Activated CD8-positive, alpha-beta memory T cell treated with anti-CD3 and anti-CD28 coated beads, Interleukin-2, amount 10 ng/mL, durations not matched to agents 7 days and 5 days (primary cell): ENCODE measurements at places on chromosomes 13 and 19. TPM values are rescaled to one million over a fixed set of nuclear protein-coding genes. Genes with fewer than 3 reads are reported as not detected.

- H3K27me3 ChIP-seq = no peaks in the 10 kb centered on the region
- H3K27ac ChIP-seq = no peak overlapping the region
- no peak for DNase-seq
- H3K4me1 ChIP-seq = peaks cover 7% of the 10 kb centered on the region
These were observed 21.5 kb downstream of the CPT1C start for GRCh38 chr19:49712397-49712859.

GRCh38 chr13:113974304-113975281, 717 bp upstream of the C13orf46 start:
- H3K27me3 ChIP-seq = no peaks in the 10 kb centered on the region
- H3K36me3 ChIP-seq = peaks cover 1% of the 10 kb centered on the region
- no peak overlapping the region for H3K27ac ChIP-seq

The SSC5D gene
- 0.79 TPM for total RNA-seq

The SPPL2B gene
- total RNA-seq = 72.4 TPM

- no peaks in the 10 kb centered on the region for H3K27me3 ChIP-seq
- H3K36me3 ChIP-seq = peaks cover 13% of the 10 kb centered on the region
- H3K4me3 ChIP-seq = no peak overlapping the region
- no peak for DNase-seq
- H3K4me1 ChIP-seq = peaks cover 7% of the 10 kb centered on the region
These were observed 6.3 kb downstream of the HAUS5 start for GRCh38 chr19:35618857-35619256.

DNA sequence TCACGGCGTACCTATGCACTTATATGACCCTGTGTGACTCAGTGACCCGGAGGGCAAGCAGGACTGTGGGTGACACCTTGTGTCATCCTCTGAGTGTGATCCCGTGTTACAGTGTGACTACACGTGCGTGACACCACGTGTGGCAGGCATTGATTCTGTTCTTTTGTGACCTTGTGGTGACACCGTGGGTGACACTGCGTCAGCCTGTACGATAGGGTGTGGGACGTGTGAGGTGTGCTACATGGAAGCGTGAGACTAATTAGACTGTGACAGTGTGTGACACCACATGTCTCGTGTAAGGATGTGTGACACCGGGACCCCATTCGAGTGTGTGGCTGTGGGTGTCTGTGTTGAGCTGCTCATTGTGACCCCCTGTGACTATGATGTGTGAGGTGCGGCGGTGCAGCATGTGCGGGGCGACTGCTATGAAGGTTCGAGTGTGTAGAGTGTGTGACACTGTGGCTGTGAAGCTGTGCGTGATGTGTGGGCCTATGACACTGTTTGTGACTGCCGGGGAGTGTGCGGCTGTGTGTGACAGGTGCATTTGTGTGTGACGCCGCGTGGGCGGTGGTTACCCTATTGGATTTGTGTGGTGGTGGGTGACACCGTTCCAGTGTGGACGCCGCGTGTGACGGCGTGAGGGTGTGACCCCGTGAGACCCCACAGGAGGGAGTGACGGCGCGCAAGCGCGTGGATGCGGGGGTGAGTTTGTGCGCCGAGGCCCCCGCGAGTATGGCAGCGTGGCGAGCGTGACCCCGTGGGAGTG, 399 bp upstream of the SPTBN4 start:
- H3K36me3 ChIP-seq = no peaks in the 10 kb centered on the region
- DNase-seq = peak; percentile 81

DNA sequence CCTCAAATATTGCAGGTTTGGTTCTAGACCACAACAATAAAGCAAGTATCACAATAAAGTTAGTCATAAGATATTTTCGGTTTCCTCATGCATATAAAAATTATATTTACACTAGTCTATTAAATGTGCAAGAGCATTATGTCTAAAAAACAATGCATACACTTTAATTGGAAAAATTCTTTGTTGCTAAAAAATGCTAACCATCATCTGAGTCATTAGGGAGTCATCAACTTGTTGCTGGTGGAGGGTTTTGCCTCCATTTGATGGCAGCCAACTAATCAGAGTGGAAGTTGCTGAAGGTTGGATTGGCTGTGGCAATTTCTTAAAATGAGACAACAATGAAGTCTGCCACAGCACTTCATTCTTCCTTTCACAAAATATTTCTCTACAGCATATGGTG, 422.3 kb upstream of the GPC6 start:
- no peak overlapping the region for H3K27ac ChIP-seq
- H3K4me3 ChIP-seq = no peak overlapping the region
- H3K27me3 ChIP-seq = no peaks in the 10 kb centered on the region

The CEACAM7 gene
- total RNA-seq = not detected

DNA sequence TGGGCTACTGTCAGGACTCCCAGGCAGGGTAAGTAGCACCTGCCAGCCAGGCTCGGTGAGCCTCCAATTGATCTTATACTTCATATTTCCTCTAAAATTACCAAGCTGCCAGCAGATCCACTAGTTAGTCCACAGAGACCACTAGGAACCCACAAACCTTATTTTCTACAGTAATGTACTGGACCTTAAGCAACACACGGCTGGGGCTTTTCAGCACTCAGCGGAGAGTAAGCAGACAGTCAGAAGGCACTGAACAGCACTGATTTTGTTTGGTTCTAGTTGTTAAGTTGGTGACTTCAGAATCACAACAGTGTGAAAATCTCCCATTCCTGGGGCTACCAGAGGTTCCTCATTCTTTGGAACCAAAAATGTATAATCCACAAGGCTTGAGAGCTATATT, 56.1 kb downstream of the MRPL57 start:
- H3K27ac ChIP-seq = peak overlapping the region; percentile 42
- H3K27me3 ChIP-seq = peaks cover 8% of the 10 kb centered on the region
- peaks cover 14% of the 10 kb centered on the region for H3K4me1 ChIP-seq
- no peaks in the 10 kb centered on the region for H3K36me3 ChIP-seq
- no peak overlapping the region for H3K4me3 ChIP-seq
- DNase-seq = no peak

The TEX29 gene
- total RNA-seq = 0.96 TPM

- H3K4me1 ChIP-seq = peaks cover 41% of the 10 kb centered on the region
- H3K27me3 ChIP-seq = no peaks in the 10 kb centered on the region
- H3K36me3 ChIP-seq = peaks cover 36% of the 10 kb centered on the region
- no peak for DNase-seq
These were observed 580 bp downstream of the EIF3K start for GRCh38 chr19:38619361-38620174.

The UBE2S gene
- 311 TPM for total RNA-seq

DNA sequence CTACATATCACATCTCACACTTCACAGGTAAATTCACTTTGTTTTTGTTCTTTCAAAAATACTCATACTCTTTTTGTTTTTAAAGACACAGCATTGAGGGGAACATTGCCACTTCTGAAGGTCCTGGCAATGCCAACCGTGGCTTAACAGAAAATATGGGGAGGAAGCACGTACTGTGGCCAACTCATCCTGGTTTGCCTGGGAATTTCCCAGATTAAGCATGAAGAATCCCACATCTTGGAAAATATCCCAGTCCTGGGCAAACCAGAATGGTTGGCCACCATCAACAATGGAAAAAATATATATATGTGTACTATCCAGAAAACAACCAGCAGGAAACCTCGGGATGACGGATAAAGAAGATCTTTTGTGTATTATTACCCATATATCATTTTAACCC, 1032.2 kb upstream of the SLC10A2 start:
- H3K4me3 ChIP-seq = no peak overlapping the region
- no peaks in the 10 kb centered on the region for H3K4me1 ChIP-seq
- no peak for DNase-seq
- H3K27me3 ChIP-seq = no peaks in the 10 kb centered on the region
- no peak overlapping the region for H3K27ac ChIP-seq

GRCh38 chr13:86085890-86086289, 286.7 kb upstream of the SLITRK6 start:
- no peaks in the 10 kb centered on the region for H3K36me3 ChIP-seq
- H3K27ac ChIP-seq = no peak overlapping the region
- no peak overlapping the region for H3K4me3 ChIP-seq
- no peaks in the 10 kb centered on the region for H3K4me1 ChIP-seq

DNA sequence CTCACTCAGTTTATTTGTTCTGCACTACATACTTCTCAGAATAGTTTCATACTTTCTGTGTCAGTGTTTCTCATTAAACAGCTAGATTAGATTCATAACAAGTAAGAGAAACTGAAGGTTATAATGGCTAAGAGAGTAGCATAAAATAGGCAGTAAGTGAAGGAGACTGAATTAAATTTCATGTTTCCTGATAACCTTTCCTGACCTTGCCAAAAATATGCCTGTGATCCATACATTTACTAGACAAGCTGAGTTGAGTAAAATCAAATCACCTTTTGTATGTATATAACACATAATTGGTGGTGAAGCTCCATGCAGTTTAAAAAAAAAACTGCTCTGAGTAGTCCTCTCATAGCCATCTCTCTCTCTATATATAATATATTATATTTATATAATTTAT, 545.3 kb upstream of the PCDH20 start:
- no peak overlapping the region for H3K4me3 ChIP-seq
- no peak overlapping the region for H3K27ac ChIP-seq
- DNase-seq = no peak
- H3K4me1 ChIP-seq = no peaks in the 10 kb centered on the region
- no peaks in the 10 kb centered on the region for H3K36me3 ChIP-seq

- H3K4me3 ChIP-seq = no peak overlapping the region
- H3K27ac ChIP-seq = no peak overlapping the region
These were observed 197.6 kb downstream of the MAB21L1 start for GRCh38 chr13:35278917-35279316.

The USHBP1 gene
- total RNA-seq = not detected

DNA sequence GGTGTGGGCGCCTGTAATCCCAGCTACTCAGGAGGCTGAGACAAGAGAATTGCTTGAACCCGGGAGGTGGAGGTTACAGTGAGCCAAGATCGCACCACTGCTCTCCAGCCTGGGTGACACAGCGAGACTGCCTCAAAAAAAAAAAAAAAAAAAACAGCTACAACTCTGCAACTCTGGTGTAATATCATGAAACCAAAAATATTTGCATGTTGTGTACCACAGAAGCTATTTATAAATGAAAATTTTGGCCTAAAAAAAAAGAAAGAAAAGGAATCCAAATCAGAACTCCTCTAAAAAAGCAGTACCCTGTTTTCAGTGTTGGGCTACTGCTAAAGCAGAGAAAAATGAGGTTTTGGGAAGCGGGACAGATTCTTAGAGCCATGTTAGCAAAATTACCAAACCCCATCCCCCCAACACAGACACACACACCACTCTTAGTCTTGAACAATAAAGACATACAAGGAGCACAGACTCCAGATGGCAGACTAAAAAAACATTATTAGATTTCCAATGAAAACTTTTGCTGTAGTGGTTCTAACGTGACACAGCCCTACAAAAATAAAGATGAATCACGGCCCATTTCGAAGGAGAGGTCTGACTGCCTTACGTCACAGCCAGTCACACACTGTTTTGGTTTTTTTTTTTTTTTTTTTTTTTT, 51.5 kb downstream of the INSR start:
- no peak for DNase-seq
- H3K36me3 ChIP-seq = no peaks in the 10 kb centered on the region
- no peaks in the 10 kb centered on the region for H3K27me3 ChIP-seq
- H3K4me1 ChIP-seq = no peaks in the 10 kb centered on the region
- no peak overlapping the region for H3K4me3 ChIP-seq

The ZNF793 gene
- total RNA-seq = 6.1 TPM

GRCh38 chr13:30148171-30148754, 159.1 kb downstream of the KATNAL1 start:
- peak overlapping the region; percentile 87 for H3K27ac ChIP-seq
- H3K27me3 ChIP-seq = no peaks in the 10 kb centered on the region
- H3K4me1 ChIP-seq = peaks cover 82% of the 10 kb centered on the region
- H3K4me3 ChIP-seq = no peak overlapping the region
- DNase-seq = peak; percentile 77
- peaks cover 7% of the 10 kb centered on the region for H3K36me3 ChIP-seq

The ZNF296 gene
- 5.3 TPM for total RNA-seq

The N4BP2L1 gene
- 29.7 TPM for total RNA-seq

- H3K4me1 ChIP-seq = peaks cover 5% of the 10 kb centered on the region
- no peak for DNase-seq
- H3K27me3 ChIP-seq = peaks cover 19% of the 10 kb centered on the region
- no peak overlapping the region for H3K27ac ChIP-seq
- H3K4me3 ChIP-seq = no peak overlapping the region
These were observed 10.9 kb downstream of the APOC1 start for GRCh38 chr19:44925114-44925891.
